Activated T-cell treated with anti-CD3 and anti-CD28 coated beads for 48 hours (primary cell): ENCODE measurements at places on chromosomes 11 and 22.

GRCh38 chr22:44640618-44641155 lies 61.3 kb upstream of the PRR5 start:
- no peak for DNase-seq

DNA sequence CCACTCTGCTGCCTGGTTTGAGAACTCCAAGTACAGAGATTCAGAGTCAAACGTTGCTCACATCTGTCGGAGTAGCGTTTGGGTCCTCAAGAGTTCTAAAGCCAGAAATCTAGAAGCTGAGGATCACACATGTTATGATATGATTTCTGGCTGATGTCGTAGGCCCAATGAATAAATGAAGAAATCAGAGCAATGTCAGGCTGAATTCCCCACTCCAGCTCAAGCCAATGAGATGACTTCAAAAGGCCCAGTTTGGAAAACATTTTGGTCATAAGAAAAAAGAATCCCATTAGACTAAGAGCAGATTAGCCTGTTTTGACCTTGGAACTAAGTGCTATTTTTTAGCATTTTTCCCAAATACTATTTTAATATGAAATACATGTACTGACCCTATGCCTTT lies 106.7 kb downstream of the ETS1 start:
- no peak for DNase-seq

DNA sequence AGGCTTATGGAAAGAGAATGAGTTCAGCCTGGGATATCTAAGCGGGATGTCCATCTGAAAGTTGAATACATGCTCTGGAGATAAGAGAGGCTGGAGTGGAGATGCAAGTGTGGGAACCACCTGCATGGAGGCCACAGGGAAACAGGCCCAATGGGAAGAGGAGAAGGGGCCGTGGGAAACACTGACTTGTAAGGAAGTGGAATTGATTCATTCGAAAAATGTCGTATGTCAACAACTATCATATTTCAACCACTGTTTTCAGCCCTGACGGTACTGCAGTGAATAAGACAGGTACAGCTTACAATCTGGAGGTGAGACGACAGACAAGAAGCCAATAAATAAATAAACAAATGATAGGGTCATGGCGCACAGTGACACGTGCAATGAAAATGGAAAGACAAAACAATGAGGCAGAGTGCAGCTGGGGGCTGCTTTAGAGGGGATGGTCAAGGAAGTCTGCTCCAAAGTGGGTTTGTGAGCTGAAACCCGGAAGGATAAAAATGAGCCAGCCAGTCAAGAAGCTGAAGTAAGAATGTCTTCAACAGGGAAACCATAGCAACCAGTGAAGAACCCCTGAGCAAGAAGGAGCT lies 35.9 kb downstream of the EFCAB6 start:
- no peak for DNase-seq

GRCh38 chr11:35629914-35630313 lies 11.7 kb downstream of the FJX1 start:
- DNase-seq: no peak

GRCh38 chr11:114259124-114259526 lies 37.1 kb upstream of the NNMT start:
- DNase-seq: no peak

GRCh38 chr22:29207562-29208501 lies 2.1 kb downstream of the EMID1 start:
- no peak for DNase-seq

- DNase-seq: no peak
These were observed 100.9 kb downstream of the AASDHPPT start for GRCh38 chr11:106178361-106178760.

- no peak for DNase-seq
These were observed 26.8 kb upstream of the TSKU start for GRCh38 chr11:76756341-76756741.

DNA sequence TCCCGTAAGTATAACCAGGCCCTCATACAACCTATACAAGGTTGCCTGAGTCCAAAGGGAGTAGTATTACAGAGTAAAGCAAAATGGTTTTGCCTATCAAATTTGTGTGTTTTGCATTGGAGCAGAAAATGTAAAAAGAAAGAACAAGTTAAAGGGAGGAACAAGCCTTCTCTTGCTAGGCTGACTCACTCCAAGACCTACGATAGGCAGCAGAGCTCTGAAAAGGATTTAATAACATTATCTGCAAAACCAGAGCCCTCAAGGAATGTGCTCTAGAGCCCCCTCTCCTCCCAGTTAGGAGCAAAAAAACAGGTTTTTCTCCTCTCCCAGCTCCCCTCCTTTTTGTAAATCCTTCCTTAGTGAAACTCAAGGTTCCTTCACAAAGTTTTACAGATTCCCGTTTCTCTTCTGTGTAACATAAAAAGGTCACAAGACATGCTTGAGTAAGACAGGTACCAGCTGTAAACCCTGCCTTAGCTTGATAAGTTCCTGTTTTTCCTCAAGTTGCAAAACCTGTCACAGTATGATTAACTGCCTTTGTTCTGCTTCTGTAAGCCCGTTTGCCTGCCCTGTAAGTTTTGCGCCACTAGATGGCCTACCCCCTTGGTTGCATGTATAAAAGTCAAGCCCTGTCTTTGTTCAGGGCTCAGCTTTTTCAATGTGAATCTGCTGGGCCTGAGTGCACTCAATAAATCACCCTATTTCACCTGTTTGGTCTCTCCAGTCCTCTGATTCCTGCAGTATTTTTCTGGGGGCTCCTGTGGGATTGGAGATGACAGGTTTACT lies 498.2 kb downstream of the KCNA4 start:
- no peak for DNase-seq

- DNase-seq: no peak
These were observed 18.7 kb downstream of the MMP10 start for GRCh38 chr11:102761646-102762238.
